Activated CD8-positive, alpha-beta memory T cell treated with anti-CD3 and anti-CD28 coated beads, Interleukin-2, amount 50 U/mL, for 4 hours (primary cell): ENCODE measurements at places on chromosomes 11 and 22.

DNA sequence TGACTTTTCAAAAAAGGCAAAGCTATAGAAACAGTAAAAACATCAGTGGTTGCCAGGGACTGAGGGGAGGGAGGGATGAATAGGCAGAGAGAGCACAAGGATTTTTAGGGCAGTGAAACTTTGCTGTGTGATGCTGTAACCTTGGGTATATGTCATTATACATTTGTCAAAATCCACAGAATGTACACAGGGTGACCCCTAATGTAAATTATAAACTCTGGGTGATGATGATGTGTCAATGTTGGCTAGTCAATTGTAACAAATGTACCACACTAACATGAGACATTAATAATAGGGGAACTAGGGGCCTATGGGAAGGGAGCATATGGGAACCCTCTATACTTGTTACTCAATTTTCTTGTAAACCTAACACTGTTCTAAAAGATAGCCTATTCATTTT, 24.8 kb downstream of the RIBC2 start:
- no peak for DNase-seq

DNA sequence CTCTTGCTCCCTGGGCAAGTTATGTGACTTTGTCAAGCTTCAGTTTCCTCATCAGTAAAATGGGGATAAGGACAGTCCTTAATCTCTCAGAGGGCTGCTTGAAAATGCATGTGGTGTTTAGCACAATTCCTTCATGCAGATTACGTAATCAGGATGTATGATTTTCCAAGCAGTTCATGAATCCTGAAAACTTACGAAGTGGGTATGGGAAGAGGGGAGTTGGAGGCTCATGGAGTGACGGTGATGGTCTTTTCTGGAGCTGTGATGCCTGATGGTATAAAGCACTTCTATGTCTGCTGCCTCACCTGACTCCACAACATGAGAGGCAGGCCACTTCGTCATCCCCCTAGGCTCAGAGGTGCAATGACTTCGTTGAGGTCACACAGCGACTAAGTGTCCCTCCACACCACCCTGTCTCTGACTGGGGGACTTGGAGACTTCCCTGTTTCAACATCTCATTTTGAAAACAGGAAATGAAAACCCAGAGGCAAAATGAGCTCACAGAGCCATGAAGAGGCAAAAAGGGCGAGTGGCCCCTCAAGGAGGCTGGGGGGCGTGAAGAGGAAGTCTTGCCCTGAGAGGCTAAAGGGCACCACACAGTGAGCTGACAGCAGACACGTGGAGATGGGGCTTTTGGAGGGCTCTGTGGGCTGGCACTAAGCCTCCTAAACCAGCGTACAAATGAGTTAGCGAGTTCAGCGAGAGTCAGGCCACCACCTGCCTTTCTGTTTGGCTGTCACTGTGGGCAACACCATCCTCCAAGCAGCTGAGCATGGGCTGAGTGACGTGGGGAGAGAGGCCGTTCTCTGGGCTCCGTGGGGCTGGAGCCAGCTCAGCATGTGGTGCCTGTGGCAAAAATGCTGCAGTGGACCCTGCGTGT, 10.1 kb downstream of the MCM5 start:
- no peak for DNase-seq

DNA sequence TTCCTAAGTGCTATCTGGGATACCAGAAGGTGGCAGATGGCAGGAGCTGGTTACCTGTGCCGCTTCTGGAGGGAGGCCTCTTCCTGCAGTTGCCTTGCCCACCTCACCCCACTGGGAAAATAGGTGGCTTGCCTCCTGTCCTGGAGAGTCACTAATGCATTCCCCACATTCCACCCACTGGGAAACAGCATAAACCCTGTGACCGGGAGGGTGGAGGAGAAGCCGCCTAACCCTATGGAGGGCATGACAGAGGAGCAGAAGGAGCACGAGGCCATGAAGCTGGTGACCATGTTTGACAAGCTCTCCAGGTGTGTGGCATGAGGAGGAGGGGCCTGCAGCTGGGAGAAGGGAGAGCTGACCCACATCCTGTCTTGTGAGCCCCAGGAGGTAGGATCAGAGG, 5.6 kb downstream of the RIC8A start:
- no peak for DNase-seq

- no peak for DNase-seq
Observed at GRCh38 chr22:47128622-47129215, 366.3 kb downstream of the TBC1D22A start.

- no peak for DNase-seq
Observed at GRCh38 chr11:109644152-109644551, 222.2 kb downstream of the C11orf87 start.

GRCh38 chr11:118263112-118263511, 985 bp downstream of the MPZL2 start:
- DNase-seq = no peak

GRCh38 chr11:123740787-123741158, 687 bp downstream of the ZNF202 start:
- DNase-seq = no peak

- no peak for DNase-seq
Observed at GRCh38 chr11:41851743-41852142, 392.3 kb upstream of the LRRC4C start.

DNA sequence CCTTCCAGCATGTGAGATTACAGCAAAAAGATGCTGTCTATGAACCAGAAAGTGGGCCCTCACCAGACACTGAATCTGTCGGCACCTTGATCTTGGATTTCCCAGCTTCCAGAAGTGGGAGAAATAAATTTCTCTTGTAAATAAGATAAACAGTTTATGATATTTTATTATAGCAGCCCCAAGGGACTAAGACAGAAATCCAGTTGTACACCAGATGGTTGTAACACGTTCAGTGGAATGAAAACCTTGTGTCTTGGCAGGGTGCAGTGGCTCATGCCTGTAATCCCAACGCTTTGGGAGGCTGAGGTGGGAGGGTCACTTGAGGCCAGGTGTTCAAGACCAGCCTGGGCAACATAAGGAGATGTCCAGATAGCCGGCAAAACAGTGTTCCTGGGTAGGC, 61.8 kb downstream of the MCHR1 start:
- DNase-seq = no peak

GRCh38 chr11:70745451-70745850, 347.1 kb downstream of the CTTN start:
- DNase-seq = no peak

DNA sequence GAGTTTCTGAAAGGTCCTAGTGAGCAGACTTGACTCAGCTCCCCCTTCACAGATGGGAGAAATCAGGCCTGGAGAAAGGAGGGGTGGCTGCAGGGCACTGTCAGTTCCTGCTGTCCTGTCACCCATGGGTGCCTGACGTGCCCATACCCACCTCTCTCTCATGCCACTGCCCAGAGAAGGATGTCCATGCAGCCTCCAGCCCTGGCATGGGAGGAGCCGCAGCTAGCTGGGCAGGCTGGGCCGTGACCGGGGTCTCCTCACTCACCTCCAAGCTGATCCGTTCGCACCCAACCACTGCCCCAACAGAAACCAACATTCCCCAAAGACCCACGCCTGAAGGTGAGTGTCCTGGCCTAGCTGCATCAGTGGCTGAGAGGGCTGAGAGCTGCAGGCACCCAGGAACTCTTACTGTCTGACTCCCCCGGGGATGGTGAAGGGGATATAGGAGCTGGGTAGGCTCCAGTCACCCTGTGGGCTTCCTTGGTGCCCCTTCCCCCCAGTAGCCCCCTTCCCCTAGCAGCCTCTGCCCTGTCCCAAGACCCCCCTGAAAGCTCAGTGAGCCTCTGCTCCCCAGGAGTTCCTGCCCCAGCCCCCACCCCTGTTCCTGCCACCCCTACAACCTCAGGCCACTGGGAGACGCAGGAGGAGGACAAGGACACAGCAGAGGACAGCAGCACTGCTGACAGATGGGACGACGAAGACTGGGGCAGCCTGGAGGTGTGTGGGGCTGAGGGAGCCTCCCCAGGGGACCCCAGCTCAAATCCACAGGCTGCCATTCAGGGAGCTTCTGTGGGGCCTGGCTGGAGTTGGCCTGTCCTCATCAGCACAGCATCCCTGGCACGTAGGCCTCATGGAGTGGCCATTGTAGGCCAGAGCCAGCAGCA, 11.8 kb downstream of the SCYL1 start:
- no peak for DNase-seq

DNA sequence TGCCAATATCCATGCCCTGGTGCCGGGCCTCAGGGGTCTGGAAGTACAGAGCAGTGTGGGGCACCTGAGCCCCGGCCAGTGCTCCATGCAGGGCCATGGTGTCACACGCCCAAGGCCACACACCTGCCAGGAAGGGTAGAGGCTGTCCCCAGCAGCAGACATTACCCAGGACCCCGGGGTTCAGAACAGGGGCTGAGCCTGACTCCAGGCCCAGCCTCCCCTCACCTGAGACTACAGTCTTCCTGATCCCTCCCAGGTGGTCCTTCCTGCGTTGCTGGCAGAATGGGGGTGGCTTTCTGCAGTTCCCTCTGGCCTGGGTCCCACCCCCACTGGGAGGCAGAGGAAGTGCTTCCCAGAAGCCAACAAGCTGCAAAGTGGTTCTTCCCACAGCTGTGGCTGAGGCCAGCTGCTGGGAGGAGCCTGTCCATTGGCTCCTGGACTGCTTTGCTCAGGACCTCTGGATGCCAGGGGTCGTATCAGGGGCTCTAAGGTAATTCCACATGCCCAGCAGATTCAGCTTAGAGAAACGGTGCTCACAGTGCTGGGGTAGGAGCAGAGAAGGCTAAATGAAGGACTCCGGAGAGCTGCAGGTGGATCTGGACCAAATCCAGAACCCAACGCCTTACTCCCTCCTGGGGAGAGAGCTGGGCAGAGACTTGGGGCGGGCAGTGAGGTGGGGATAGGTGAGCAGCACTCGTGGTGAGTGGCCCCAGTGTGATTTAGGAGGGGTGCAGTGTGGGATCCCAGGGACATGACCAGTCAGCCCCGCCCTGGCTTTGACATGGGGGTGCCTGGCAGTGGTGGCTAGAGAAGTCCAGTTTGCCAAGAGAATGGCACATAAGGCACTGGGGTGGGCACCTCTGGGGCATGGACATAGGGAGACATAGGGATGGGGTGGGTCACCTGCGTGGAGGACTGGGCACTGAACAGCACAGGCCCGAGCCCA, 12.6 kb downstream of the TCIRG1 start:
- DNase-seq = no peak

DNA sequence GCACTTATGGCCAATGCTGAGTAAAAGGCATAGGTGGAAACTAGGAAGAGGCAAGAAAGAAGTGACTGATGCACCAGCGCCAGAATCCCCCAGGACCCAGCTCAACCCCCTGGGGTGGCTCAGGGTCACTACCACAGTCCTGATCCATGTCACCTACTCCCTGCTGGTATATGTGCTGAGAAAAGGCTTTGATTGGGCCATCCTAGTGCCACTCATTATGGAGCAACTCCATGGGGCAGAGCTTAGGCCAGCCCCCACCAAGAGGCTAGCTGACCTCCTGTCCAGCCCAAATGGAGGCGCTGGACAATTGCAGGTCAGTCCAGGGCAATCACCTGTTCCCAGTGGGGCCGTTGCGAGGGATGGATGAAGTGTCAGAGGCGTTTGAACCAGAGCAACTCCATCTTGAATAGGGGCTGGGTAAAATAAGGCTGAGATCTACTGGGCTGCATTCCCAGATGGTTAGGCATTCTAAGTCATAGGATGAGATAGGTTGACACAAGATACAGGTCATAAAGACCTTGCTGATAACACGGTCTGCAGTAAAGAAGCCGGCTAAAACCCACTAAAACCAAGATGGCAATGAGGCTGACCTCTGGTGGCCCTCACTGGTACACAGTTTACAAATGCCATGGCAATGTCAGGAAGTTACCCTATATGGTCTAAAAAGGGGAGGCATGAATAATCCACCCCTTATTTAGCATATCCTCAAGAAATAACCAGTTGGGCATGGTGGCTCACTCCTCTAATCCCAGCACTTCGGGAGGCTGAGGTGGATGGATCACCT, 20.6 kb upstream of the DAGLA start:
- no peak for DNase-seq
